Hematopoietic multipotent progenitor cell (in vitro differentiated cells): ENCODE measurements at places on chromosomes 3 and 15.

- peak; percentile 33 for DNase-seq
These were observed 155.4 kb upstream of the GOLGA6L4 start for GRCh38 chr15:84079885-84080777.

- DNase-seq, result no peak
These were observed 42.6 kb downstream of the MYZAP start for GRCh38 chr15:57634290-57634689.

DNA sequence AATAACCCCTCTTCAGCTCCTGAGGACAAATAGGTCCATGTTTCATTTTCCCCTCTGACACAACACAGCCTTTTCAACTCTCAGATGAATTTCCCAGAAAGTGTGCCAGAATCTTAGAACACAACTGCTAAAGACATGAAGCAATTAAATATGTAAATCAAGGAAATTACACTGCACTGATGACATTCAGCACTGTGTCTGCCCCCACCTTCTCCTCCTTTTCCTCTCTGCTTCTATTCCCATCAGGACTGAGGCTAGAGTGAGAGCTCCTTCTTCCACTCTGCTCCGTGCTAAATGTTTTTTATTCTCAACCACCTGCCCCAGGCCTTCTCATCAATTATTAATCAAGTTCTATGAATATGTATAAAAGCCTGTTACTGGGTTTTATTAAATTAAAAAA, 596.1 kb downstream of the TUSC7 start:
- DNase-seq, result no peak

DNA sequence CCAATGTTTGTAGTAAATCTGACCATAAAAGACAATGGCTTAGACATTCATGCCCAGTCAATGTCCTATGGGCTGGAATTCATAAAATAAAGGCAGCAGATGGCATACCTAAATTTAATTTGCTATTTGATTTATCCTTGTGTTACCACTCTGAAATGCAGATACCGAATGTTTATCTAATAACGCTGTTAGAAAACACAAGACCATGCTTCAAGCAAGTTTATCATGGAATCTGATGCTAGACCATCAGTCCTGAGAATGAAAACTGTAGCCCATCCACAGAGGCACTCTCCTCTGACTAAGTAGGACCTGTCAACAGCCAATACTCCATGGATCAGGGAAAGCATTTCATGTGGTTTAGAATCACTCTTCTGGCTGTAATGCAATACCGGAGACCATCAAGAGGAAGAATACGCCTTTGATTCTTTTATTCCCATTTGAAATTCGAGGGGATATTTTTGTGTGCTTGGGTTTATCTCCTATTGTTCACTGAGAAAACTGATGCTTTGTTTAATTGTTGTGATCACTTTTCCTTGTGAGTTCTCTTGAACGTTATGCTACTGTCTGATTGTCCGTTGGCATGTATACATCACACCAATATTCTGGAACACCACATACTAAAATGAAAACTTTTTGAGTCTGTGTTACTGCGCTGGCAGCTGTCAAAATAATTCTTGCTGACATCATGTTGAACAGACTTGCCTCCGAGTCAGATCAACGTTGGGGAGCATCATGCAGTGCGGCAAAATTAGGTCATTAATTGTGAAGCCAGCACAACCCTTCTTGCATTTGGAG, 12.1 kb upstream of the CPB1 start:
- DNase-seq, result no peak

- DNase-seq, result peak; percentile 32
These were observed 119.6 kb downstream of the FMN1 start for GRCh38 chr15:33074942-33075341.
